Kidney glomerular epithelial cell (primary cell): ENCODE measurements at places on chromosomes 1 and 21.
A peak's percentile ranks its signal among the peaks of the same experiment; 100 is the strongest.

DNA sequence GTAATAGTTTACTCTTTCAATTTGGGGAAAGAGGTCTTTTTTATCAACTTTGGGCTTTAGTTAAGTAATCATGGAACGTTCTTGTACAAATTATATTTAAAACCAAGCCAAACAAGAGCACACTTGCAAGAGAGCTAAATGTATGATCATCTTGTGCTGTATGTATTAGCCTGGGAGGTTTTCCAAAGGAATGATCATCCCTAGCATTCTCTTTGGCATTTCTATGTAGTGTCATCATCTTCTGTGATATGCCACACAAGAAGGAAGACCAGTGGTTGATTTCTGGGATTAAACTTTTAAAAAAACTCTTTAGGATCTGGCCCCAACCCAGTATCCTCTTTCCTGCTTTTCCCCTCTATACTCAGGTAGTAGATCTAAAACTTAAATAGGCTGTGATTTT is 38.4 kb upstream of the KCNQ4 start:
- DNase-seq: no peak

GRCh38 chr21:32278518-32279376 is at the start of gene MIS18A:
Gene MIS18A (minus strand): TSS chr21:32279049. CDS start chr21:32279014, 35 bp downstream.
- DNase-seq: peak; percentile 98

- DNase-seq: no peak
Measured at GRCh38 chr21:21806711-21807597, 808.7 kb downstream of the NCAM2 start.

GRCh38 chr1:51086496-51087271 is 15.3 kb upstream of the C1orf185 start:
- DNase-seq: no peak

GRCh38 chr1:204584699-204585372 is 68.6 kb downstream of the MDM4 start:
- DNase-seq: no peak
